ENCODE measurements at places on chromosomes 12 and 14.

GRCh38 chr12:12470751-12471306 lies 91.8 kb downstream of the DUSP16 start:
- no peak for DNase-seq

DNA sequence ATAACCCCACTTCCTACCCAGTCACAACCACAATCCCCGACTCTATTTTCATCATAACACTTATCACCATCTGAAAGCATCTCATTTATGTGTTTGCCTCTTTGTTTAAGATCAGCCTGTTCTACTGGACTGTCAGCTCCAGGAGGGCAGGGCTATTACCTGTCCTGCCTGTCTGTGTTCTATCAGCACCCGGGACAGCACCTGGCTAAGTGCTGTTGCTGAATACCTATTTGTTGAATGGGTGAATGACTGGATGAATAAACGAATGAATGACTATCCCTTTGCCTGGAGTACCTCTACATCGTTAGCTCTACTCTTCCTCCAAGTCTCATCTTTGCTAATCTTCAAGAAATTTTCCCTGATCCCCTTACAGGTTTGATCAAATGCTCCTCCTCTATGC lies 69.0 kb downstream of the WSCD2 start:
- DNase-seq = no peak

DNA sequence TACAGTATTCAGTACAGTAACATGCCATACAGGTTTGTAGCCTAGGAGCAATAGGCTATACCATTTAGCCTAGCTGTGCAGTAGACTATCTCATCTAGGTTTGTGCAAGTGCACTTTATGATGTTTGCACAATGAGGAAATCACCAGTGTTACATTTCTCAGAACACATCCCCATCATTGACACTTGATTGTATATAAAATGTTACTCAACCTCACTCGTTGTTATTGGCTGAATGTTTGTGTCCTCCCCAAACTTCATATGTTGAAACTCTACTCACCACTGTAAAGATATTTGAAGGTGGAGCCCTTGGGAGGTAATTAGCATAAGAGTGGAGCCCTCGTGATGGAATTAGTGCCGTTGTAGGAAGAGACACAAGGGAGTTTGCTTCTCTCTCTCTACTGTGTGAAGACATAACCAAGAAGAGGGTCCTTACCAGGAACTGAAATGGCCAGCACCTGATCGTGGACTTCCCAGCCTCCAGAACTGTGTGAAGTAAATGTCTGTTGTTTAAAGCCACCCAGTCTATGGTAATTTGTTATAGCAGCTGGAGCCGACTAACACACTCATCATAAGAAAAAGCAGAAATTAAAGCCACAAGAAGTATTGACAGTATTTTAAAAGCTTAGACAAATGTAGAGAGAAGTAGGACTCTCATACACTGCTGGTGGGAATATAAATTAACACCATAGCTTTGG lies 3.2 kb upstream of the MED13L start:
- DNase-seq = no peak

DNA sequence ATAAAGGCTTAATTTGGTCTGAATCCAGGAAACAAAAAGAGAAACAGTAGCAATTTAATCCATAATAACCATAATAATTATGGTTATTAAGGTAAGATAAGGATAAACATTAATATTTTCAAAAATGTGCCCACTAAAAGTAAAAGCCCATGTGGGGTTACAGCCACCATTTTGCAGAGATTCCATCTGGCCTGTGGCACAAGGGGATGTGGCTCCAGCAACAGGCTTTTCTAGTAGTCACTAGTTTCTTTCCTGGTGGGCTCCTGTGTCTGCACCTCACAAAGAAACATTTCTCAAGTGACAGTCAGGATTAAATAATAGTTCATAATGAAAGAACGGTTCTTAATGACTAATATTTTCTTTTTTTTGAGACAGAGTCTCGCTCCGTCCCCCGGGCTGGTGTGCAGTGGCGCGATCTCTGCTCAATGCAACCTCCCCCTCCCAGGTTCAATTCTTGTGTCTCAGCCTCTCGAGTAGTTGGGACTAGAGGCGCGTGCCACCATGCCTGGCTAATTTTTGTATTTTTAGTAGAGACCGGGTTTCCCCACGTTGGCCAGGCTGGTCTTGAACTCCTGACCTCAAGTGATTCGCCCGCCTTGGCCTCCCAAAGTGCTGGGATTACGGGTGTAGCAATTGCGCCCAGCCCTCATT lies 32.2 kb downstream of the GPR19 start:
- DNase-seq = no peak

GRCh38 chr12:67794161-67794560 lies 145.6 kb downstream of the DYRK2 start:
- DNase-seq = no peak

GRCh38 chr12:64681200-64682052 lies 71.1 kb downstream of the RASSF3 start:
- no peak for DNase-seq

GRCh38 chr14:35509846-35510245 lies 24.1 kb upstream of the INSM2 start:
- no peak for DNase-seq

- no peak for DNase-seq
These were observed 174.6 kb upstream of the C14orf180 start for GRCh38 chr14:104404922-104405321.

DNA sequence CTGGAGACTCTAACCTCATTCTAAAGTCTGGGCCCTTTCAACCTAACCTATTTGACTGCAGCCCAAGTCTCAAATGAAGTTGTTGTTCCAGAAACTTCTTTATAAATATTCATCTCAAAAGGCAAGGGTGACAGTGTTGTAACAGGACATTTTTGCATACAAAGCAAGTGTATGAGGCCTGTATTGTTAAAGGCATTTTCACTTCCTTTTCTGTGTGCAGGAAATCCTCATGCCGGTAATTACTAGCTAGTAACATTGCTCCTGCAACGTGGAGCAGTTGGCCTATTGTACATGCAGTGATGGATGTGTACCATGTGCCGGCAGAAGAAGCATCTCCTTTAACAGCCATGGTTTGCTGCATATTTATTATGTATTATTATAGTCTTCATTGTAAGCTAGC lies 156.5 kb upstream of the RMST start:
- no peak for DNase-seq
